ENCODE measurements at places on chromosomes 4 and X. TPM values are rescaled to one million over a fixed set of nuclear protein-coding genes. Genes with fewer than 3 reads are reported as not detected.

The C4orf17 gene
- total RNA-seq: not detected

The SMIM10 gene
- 6.5 TPM for total RNA-seq

The SPANXB1 gene
- not detected for total RNA-seq

- no peak for DNase-seq
Observed at GRCh38 chr4:10460313-10461047, 3.3 kb upstream of the ZNF518B start.

- no peak for DNase-seq
Observed at GRCh38 chrX:31280580-31280979, 208.7 kb upstream of the FTHL17 start.

DNA sequence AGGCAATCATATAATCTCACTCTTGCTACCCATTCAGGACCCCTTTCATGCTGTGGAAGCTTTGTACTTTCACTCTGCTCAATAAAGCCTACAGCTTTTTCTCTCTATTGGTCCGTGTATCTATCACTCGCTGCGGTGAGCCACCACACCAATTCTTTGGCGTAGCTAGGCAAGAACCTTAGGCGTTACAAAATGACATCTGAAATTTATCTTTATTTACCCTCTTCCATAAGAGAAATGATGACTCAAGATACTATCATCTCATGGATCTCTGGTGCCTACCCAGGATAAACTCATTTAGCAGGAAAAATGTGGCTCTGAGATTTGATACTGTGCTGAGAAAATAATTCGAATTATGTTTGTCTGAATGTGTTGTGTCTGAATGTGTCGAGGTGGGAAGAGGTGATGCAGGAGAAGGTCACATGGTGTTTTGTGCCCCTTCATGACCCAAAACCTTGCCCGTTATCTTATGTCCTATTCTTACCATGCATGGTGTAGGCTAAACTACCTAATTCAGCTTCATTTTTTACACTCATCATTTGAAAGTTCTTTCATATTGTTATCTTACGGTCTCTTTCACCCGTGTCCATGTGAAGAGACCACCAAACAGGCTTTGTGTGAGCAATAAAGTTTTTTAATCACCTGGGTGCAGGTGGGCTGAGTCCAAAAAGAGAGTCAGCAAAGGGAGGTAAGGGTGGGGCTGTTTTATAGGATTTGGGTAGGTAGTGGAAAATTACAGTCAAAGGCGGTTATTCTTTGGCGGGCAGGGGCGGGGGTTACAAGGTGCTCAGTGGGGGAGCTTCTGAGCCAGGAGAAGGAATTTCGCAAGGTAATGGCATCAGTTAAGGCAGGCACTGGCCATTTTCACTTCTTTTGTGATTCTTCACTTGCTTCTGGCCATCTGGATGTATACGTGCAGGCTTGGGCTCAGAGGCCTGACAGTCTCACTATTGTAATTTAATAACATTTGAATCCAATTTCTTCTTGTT is 41.6 kb upstream of the GIMD1 start:
- no peak for DNase-seq

DNA sequence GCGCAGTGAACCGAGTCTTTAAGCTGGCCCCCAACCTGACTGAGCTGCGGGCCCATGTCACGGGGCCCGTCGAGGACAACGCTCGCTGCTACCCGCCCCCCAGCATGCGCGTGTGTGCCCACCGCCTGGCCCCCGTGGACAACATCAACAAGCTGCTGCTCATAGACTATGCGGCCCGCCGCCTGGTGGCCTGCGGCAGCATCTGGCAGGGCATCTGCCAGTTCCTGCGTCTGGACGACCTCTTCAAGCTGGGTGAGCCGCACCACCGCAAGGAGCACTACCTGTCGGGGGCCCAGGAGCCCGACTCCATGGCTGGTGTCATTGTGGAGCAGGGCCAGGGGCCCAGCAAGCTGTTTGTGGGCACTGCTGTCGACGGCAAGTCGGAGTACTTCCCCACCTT is 2.2 kb downstream of the PLXNA3 start:
- DNase-seq: no peak

DNA sequence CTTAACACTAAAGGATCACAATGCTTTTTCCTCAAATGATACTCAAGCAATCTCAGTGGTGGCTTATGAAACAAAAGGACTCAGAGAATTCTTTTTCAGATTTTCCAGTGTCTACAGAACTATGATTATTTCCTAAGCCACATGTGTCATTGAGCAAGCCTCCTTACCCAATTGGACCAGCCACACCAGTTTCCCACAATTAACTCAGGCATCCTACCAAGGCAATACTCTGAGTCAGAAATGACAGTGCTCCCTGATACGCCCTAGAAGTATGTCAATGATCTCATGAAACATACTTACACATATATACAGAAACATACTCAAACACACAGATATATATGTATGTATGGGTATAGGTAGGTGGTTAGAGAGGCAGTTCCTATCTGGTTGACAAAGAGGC is 4.8 kb downstream of the ADAMTS3 start:
- no peak for DNase-seq

DNA sequence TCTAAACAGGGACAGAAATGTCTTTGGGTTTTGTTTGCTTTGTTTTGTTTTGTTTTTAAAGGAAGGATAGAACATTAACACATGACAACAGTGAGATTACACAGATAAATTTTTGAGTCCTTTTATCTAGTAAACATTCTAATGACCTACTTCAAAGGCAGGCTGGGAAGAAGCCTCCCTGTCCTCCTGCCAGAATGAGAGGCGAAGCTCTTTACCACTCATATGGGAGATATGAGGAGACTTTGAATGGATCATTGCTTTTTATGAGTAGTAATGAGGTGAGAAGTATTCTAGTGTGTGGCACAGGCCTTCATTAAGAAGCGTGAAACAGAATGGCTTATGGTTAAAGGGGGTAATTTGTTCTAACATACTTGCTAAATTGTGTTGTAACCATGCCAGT is 172.0 kb downstream of the FBXO8 start:
- DNase-seq: no peak

- DNase-seq: no peak
Observed at GRCh38 chr4:92969650-92970379, 666.0 kb downstream of the GRID2 start.

DNA sequence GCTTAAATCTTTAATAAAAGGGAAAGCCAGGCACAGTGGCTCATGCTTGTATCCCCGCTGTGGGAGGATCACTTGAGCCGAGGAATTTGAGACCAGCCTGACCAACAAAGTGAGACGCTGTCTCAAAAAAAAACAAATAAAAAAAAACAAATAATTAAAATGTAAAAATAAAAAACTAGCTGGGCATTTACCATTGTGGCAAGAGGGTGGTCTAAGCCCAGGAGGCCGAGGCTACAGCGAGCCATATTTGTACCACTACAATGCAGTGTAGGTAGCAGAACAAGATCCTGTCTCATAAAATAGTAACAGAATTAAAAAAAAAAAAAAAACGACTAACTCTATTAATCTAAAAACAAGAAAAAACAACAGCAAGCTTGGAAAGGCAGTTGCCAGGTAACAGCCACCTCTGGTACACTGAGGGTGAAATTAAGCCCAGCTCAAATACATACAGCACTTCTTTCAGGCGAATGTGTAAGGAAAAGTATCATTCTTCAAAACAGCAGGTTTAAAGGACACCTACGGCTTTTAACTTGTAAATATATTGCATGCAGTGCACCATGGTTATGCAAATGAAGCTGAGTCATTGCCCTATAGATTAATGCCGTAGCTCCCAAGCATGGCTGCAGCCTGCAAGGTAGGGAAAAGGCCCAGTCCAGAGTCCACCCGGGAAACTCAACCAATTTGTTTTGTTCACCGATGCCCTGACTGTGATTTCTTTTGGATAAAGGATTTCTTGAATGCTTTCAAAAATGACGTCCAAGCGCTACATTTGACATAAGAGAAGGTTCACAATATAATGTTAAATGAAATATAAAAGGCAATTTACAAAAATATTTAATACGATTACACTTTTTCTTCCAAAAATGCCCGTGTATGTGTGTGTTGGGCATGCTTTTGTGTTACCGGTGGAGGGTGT is 14.5 kb upstream of the TXLNG start:
- DNase-seq: no peak

DNA sequence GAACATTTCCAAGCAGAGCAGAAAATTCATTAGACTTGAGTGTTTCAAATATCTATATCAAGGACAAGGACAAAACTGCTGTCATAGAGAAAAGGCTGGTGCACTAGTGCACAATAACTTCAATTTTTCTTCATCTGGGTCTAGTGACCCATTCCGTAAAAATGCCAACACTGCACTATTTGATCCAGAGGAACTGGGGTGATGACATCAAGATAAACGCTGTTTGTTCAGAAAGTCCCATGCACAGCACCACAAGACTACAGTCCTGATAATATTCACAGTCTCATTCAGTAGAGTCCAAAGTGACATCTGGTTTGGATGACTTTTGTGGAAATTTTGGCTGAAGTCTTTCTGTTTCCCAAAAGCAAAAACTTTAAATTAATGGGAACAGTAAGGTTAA is 303.5 kb upstream of the GALNT7 start:
- DNase-seq: no peak

GRCh38 chr4:17426222-17426621 is 85.7 kb downstream of the QDPR start:
- no peak for DNase-seq

All from liver (tissue), 10 donors.